Activated naive CD4-positive, alpha-beta T cell treated with Interleukin-2 at 50 U/mL for 16 hours (primary cell): ENCODE measurements at places on chromosomes 6 and 20.

- no peak for DNase-seq
Observed at GRCh38 chr6:147870506-147871110, 362.1 kb downstream of the SAMD5 start.

- DNase-seq, result no peak
Observed at GRCh38 chr20:8170921-8171320, 38.9 kb downstream of the PLCB1 start.

GRCh38 chr6:108200631-108201030 lies 34.8 kb downstream of the NR2E1 start:
- DNase-seq, result no peak

DNA sequence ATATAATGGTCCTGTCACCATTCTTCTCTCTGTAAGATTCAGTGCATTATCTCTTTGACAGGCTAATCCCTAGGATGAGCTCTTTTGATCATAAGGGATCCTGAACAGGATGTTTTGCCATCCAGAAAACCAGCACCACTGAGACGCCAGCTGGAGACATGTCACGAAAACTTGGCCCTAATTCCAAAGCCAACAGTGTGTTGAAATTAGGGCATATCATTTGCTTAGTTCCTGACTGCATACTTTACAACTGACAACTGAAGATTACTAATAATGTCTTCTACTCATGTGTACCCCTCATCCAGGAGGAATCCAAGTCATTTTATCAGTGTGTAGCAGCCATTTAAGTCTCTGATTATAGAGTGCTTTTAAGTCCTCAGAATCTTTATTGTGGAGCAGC lies 243.6 kb downstream of the KCNQ5 start:
- no peak for DNase-seq

DNA sequence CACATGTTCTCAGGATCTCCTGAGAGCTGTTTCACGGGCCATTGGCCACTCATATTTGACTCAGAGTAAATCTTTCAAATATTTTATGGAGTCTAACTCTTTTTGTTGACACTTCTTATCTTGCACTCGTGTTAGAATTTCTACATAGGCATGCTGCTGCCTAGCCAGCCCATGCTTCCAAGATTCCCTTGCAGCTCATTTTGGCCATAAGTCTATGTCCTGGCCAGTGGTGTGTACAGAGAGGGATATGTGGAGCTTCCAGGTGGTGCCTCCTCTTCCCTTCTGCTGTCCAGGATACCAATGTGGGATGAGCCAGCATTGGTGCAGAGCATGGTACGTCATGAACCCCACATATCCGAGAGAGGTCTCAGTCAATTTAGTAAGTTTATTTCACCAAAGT lies 522.6 kb downstream of the QKI start:
- DNase-seq, result no peak

- DNase-seq, result no peak
Observed at GRCh38 chr6:10733863-10734262, 11.0 kb downstream of the TMEM14C start.

GRCh38 chr20:4774207-4774606 lies 52.5 kb downstream of the PRND start:
- no peak for DNase-seq

GRCh38 chr20:50690650-50691572 lies at the start of gene RIPOR3:
RIPOR3 (minus strand) TSS chr20:50691542; CDS start chr20:50691128, 414 bp downstream.
- no peak for DNase-seq

DNA sequence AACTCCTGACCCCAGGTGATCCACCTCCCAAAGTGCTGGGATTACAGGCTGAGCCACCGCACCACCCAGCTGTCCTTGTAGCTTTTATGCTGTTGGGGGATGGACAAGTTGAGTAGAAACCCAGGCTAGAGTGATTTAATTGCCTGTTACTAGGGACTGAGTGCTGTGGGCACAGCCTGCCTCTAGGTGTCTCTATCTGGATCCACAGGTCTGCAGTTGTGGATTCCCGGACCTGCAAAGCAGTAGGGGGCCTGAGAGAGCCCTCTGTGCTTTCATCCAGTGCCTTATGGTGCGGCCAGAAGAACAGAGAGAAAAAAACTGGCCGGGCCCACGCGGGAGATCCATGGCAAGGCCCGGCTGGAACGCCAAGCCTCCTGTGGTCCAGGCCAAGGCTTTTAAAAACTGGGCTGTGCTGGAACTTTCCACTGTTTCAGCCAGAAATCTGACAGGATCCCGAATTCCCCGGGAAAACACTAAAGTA lies 5.2 kb downstream of the SIRPA start:
- DNase-seq, result no peak

DNA sequence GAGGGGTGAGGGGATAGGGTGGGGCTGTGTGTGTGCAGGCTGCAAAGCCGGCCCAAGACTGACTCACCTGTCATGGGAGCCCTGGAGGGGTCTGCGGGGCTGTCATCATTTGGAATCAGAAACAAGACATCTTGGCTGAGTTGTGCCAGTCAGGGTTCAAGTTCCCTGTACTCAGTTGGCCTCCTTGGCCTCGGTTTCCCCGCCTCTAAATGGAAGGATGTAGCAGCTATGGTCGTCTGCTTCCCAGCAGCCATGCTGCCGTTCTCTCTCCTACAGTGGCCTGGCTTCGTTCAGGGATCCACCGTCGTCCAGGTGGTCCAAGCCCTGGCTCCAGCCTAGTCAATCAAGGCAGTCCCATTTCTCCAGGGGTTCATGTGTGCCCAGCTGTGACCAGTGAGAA lies 83.6 kb upstream of the PMEPA1 start:
- no peak for DNase-seq

- DNase-seq, result no peak
Observed at GRCh38 chr6:44021589-44022295, 105.5 kb downstream of the MRPL14 start.

GRCh38 chr6:105107207-105107606 lies 72.6 kb downstream of the POPDC3 start:
- DNase-seq, result no peak

GRCh38 chr6:167336844-167337630 lies 12.2 kb downstream of the TTLL2 start:
- DNase-seq, result no peak

DNA sequence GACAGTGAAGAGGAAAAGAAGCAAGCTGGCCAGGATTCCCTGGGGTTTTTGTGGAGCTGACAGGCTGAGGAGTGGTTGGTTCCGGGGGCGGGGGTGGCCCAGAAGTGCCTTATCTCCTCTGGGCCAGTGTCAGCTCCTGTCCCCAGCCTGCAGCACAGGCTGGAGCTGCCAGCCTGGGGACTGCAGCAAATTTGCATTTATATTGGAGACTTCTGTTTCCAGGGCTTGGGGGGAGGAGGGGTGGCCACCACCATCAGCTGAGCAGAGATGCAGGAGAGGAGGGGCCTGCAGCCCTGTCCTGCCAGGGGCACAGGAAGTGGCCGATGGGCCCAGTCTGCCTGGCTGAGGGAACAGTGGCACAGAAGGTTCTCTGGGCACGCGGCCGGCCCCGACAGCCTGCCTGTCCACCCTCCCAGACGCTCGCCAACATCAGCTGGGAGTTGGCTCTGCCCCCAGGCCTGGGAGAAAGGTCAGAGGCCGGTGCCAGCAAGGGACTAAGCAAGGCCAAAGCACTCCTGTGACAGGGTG lies 24.3 kb upstream of the SCRT2 start:
- DNase-seq, result no peak

GRCh38 chr6:43827898-43828297 lies 57.9 kb downstream of the VEGFA start:
- DNase-seq, result no peak

GRCh38 chr20:52476074-52476750 lies 284.6 kb upstream of the ZFP64 start:
- DNase-seq, result no peak

- DNase-seq, result no peak
Observed at GRCh38 chr20:33688938-33689424, 2.8 kb upstream of the E2F1 start.
